Fibroblast of skin of abdomen (primary cell): ENCODE measurements at places on chromosomes 7 and 10.

GRCh38 chr7:101813402-101814019 lies 3.9 kb upstream of the CUX1 start:
- no peak for DNase-seq

GRCh38 chr10:98555021-98555619 lies 108.4 kb upstream of the HPS1 start:
- no peak for DNase-seq

- DNase-seq, result no peak
Measured at GRCh38 chr7:77338883-77339629, 77.1 kb downstream of the GSAP start.

- no peak for DNase-seq
Measured at GRCh38 chr7:2812831-2813230, 31.3 kb downstream of the GNA12 start.

GRCh38 chr7:67413670-67414069 lies 417.0 kb downstream of the TYW1 start:
- DNase-seq, result no peak

- peak; percentile 34 for DNase-seq
Measured at GRCh38 chr10:452512-453426, 236.7 kb downstream of the DIP2C start.

DNA sequence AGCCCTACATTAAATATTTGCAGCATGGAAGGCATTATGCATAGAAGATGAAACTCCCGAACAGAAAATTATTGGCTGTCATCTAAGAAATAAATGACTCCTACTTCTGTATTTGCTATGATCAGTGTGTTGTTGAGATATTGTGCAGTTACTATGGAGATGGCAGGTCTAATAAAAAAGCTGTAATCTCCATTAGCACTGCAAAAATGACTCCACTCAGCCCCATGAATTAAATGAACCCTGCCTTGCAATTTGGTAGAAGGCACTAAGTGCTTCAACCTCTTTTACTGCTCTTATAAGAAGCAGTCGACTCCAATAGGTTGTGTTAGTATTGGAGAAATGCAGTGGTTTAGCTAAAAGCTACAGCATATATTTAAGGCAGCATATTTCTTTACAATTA lies 290.0 kb upstream of the PHYHIPL start:
- DNase-seq, result no peak

DNA sequence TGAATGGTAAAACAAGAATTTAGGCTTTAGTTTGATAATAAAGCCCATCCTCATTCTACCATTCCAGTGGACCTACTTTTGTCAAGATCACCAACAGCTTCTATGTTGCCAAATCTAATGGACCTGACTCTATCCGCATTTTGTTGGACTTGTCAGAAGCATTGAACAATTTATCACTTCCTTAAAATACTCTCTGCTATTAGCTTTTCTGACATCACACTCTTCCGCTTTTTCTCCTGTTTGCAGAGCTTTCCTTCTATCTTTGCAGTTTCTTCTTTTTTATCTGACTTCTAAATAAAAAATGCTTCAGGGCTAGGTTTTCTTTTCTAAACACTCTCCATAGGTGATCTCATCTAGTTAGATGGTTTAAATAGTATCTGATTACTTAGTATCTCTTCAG lies 42.7 kb upstream of the SMIM30 start:
- DNase-seq, result no peak

DNA sequence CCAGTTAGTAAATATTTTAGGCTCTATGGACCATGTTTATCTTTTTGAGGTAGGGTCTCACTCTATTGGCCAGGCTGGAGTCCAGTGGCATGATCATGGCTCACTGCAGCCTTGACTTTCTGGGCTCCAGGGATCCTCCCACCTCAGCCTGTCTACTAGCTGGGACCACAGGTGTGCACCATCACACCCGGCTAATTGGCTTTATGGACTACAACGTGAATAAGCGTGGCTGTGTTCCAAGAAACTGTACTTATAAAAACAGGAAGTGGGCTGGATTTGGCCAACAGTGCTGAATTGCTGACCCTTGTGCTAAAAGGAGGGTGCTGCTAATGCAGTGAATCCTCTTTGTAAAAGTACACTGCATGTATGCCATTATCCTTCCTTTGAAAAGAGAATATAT lies 111.7 kb upstream of the CDK13 start:
- peak; percentile 8 for DNase-seq

DNA sequence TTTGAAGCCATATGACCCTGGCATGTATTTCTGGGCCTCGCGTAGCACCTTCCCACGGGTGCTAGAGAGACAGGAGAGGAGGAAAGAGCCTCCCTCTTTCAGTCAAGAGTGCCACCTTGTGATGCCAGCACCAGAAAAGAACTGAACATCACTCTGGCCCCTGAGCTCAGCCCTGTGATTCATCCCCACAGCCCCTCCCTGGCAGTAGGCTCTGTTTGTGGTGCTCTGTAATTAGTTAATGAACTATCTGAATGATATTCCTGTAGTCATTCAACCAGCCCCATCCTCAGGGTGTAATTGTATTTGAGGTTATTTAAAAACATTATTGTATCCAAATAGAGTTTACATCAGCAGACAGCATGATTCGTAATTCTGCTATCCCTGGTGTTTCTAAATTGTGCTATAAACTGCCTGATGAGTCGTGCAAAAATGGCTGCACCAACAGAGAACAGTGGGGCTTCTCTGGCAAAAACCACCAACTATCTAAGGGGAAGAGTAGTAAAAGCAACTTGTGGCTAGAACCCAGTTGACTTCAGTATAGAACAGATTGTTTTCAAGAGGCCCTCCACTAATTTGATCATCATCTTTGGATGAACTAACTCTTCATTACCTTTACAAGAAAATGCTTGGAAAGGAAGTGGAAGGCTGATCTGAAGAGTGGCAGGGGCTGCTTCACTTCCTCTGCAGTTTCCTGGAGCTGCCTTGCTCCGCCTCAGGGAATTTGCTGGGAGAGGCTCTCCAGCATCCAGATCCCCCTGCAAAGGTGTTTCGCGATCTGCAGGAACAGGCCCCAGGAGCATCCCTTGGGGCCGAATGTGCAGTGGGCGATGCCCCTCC lies 23.7 kb upstream of the TIAL1 start:
- peak; percentile 70 for DNase-seq

- no peak for DNase-seq
Measured at GRCh38 chr7:45196374-45196773, 38.8 kb downstream of the RAMP3 start.

GRCh38 chr10:131242007-131242406 lies 69.5 kb downstream of the TCERG1L start:
- no peak for DNase-seq

DNA sequence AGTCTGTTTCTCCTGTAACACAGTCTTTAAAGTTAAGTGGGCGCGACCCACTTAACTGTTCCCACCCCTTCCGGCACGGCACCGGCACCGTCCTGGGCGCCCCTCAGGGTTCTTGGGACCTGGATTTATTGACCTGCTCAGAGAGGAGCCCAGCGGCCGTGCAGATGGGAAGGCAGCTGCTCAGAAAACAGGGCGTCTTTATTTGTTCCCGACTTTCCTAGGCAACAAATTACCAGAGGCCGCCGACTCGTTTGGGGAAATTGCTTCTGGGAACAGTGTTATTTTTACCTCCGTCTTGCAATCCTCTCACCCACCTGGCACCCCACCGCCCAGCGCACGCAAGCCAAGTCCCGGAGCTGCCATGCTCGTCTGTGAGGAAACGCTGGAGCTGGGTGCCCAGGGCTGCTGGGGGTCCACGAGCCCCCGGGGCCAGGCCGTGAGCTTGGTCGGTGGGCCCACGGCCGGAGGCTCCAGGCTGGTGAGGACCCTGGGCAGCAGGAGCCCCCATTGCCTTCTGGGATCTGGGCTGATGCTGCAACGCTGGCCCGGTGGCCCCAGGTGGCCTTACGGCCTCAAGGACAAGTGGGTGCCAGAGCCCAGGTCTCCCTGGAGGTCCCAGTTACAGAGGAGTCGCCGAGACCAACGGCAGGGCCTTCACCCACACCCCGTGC lies 14.9 kb upstream of the ADGRA1 start:
- DNase-seq, result no peak

DNA sequence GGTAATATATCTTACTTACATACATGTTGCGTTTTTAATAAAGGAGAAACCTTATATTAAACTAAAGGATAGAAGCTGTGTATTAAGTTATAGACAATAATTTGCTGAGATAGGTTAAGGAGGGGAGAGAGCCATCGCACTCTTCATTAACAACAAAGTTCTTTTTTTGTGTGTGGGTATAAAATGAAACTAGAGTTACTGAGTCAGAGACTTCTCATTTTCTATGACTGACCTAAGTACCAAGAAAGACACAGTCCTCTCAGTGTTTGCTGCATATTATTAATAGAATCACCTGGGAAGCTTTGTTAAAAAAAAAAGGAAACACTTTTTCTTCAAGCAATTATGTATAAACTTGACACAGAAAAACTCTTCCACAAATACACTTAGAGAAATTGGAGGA lies 31.4 kb downstream of the FEZF1 start:
- no peak for DNase-seq

- peak; percentile 77 for DNase-seq
Measured at GRCh38 chr7:80859272-80859970, 59.4 kb downstream of the SEMA3C start.

DNA sequence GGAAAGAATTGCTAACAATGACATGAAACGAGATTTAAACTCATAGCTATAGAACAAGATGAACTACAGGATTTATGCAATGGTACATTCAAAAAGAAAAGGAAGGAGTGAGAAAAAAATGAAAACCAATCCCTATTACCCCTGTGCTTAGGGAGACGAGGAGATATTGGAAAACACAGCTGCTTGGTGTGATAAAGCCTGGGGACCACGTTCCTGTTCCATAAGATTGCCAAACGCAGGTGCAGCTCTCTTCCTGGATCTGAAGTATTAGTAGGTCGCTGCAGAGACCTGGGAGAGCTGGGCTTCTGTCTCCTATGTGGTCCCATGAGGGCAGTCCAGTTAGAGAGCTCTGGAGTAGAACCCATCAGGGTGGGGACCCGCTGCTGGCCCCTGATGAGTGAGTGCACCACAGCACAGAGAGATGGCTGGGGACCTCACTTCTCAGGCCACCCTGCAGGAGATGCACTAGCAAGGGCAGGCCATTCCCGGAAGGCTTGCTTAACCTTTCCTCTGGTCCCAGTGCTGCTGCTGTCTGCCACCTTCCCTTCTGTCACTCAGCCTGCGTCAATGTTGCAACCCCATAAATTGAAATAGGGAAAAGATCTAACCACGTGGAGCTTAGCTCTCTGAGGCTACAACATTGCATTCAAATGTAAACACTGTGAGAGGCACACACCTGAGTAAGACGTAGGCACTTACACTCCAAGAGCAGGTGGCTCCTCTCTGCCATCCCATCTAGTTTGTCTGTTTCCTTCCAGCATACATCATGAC lies 57.9 kb downstream of the MTPN start:
- DNase-seq, result no peak

DNA sequence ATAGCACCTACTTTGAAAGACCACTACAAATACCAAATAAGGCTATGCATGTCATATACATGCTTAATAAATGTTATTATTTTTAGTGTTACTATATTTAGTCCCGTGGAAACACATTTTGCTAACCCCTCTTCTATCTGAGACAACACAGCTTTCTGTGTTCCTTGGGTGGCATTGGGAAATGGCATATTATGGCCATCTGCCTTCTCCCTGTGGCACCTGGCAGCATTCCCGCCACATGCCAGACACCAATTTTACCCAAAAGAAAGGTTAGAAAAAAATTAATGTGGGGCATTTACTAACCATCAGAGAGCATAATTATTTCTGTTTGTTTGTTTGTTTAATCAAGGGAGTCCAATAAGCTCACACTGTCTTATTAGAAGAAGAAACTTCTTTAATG lies 168.6 kb upstream of the ETV1 start:
- DNase-seq, result no peak

- DNase-seq, result no peak
Measured at GRCh38 chr10:63644418-63645142, 123.4 kb downstream of the REEP3 start.
